ENCODE measurements at places on chromosomes 7 and 10.

GRCh38 chr7:92648067-92648466 is 57.9 kb upstream of the FAM133B start:
- DNase-seq = no peak

DNA sequence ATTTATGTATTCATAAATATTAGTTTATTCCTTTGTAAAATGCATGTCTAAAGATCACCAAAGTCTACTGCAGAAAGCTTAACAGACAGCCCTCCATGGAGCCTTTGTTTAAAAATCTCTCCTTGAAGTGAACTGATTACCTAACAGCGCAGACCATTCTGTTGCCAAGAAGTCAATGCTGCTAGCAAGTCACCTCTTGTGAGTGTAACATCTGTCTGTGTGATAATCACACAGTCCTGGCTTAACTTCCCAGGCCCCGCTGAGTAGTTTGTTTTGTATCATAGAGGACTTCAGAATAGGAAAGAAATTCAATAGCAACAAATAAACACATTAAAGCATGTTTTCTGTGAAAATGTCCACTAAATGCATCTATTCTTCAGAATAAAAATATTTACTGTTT is 435.3 kb upstream of the IGFBP3 start:
- DNase-seq = no peak

DNA sequence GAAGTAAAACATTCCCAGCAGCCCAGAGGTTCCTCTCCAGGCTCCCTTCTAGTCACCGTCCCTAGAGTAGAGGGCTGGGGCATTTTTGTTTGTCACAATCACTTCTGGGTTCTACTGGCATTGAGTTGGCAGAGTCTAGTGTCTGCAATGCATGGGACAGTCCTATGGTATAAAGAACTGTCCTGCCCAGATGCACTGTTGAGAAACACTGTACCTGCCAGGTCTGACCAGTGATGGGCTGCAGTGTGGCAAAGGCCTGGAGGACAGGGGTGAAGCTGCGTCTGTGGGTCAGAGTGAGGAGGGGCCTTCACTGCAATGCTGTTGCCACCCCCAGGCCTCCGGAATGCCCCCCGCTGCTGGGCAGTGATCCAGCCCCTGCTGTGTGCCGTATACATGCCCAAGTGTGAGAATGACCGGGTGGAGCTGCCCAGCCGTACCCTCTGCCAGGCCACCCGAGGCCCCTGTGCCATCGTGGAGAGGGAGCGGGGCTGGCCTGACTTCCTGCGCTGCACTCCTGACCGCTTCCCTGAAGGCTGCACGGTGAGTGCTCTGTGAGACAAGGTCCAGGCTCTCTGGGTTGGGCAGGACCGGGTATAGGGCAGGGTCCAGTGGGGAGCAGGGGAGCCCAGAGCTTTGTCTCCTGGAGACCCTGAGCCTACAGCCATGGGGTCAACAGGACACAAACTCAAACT is 14.8 kb downstream of the SMO start:
- DNase-seq = no peak

GRCh38 chr7:38561166-38561565 is 70.0 kb downstream of the AMPH start:
- DNase-seq = no peak

DNA sequence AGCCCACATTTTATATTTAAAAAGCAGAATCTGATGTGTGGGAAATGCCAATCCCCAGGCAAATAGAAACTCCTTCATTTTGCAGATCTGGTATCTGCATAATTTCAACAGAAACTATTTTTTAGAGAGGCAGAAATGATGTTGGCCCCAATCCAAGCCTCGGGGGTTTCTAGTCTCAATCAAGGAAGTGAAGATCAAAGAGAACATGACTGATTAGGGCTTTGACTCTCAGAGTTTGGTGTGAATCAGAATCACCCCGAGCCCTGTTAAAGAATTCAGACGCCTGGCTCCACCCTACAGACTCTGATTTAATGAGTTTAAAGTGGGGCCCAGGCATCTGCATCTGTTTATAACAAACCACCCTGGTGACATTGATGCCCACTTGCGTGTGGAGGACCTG is 36.7 kb upstream of the UBE2H start:
- no peak for DNase-seq

All from activated B cell treated with CpG ODN at 0.5 μM for 24 hours (primary cell).